ENCODE measurements at places on chromosomes 7 and 10.

- DNase-seq: no peak
Observed at GRCh38 chr10:76310588-76311080, 879.2 kb downstream of the LRMDA start.

DNA sequence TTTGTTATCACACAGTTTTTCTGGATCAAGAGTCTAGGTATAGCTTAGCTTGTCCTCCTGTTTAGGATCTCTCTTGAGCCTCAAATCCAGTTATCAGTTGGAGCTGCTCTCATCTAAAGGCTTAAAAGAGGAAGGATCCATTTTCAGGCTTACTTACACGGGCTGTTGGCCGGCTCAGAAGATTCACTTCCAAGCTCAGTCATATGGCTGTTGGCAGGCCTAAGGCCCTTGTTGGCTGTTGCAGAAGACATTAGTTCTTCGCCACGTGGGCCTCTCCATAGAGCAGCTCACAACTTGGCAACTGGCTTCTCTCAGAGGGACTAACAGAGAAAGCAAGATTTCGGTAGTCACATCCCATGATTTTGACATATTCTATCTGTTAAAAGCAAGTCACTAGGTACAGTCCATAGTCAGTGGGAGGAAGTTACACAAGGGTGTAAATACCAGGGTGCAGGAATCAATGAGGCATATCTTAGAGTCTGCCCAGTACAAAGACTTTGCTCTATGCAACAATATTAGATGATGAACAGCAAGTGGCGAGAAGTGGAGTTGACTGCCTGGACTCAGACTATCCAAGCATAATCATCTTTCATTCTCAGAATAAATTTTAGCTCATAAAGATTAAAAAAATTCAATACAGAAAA is 280.1 kb upstream of the MBL2 start:
- DNase-seq: no peak

- DNase-seq: no peak
Observed at GRCh38 chr10:17821893-17822292, 12.7 kb downstream of the MRC1 start.

DNA sequence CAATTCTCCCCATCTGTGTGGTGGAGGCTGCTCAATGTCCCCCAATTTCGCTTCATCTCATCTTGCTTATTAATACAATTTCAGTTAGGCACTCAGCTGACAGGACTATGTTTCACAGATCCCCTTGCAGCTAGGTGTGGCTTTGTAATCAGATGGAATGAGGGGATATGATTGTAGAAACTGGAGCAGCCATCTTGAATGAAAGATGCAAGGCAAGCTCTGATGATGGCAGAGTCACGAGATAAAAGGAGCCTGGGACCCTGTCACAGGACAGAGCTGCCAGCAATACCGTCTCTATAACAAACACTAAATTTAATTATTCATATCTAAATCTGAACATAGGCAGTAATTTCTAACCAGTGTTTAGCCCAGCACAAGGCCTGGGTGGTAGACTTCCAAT is 991 bp upstream of the DLD start:
- no peak for DNase-seq

DNA sequence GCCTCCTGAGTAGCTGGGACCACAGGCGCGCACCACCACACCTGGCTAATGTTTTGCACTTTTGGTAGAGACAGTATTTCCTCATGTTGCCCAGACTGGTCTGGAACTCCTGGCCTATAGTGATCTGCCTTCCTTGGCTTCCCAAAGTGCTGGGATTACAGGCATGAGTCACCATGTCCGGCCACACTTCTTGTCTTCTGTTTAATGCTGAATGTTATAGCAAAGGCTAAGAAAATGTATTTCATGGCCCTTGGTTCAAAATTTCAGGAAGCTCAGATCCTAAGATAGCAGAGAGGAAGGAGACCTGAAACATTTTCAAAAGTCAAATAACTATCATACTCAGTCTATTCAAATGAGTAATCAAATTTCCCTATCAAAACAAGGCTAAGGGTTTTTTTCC is 229.6 kb downstream of the BAMBI start:
- no peak for DNase-seq

DNA sequence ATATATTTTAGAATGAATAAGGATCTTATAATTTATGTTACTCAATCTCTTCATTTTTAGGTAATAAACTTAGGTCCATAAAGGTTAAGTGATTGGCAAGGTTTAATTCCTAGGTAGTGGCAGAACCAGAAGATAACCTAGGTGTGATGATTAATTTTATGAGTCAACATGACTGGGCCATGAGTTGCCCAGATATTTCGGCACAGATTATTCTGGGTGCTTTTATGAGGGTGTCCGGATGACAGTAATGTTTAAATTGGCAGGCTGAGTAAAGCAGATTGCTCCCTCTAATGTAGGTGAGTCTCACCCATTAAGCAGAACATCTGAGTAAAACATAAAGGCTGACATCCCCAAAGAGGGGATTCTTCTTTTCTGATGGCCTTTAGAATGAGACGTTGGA is 1349.3 kb upstream of the CELF2 start:
- no peak for DNase-seq

GRCh38 chr7:134879815-134880475 is 100.5 kb downstream of the CALD1 start:
- DNase-seq: no peak

DNA sequence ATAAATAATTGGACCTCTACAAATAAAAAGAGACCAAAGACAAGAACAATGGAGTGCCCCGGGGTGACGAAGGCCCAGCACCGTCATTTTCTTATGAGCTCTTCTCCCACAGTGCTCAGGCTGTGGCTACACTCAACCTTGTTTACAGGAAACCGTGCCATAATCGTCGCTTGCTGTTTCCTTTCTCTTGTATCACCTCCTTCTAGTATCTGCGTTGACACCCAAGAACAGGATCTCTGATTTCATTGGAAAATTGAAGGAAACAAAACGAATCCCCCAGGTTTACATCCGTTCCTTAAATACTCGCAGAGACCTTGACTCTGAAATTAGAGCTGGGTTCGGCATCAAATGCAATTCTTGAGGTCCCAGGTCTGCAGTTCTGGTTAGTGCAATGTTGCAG is 1.7 kb upstream of the IGFBP3 start:
- DNase-seq: no peak

- no peak for DNase-seq
Observed at GRCh38 chr10:35435824-35436223, 99.5 kb downstream of the CCNY start.

- DNase-seq: no peak
Observed at GRCh38 chr10:48249763-48250351, 24.6 kb downstream of the FRMPD2 start.

GRCh38 chr10:132068431-132069121 is 2.8 kb downstream of the JAKMIP3 start:
- no peak for DNase-seq

DNA sequence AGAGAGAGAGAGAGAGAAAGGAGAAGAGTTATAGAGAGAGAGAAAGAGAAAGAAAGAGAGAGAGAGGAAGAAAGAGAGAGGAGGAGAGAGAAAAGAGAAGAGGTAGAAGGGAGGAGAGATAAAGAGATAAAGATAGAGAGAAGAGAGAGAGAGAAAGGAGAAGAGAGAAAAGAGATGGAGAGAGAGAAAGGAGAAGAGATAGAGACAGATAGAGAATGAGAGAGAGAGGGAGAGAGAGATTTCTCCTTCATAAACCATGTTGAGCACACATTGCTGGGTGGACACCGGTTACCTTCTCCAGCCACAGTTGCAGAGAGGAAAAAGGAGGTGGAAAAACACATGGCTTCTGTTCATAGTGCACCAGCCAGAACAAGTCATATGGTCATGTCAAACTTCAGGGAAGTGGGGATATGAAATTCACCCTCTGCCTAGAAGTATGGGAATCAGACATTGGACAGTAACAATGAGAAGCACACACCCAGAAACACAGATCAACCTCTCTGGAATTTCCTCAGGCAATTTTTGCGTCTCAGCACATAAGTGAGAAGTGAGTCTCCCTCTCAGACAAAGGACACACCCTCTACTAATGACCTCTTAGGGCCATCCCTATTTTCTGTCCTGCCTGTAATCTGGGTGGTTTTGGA is 172.5 kb upstream of the SVIL start:
- DNase-seq: no peak

GRCh38 chr10:100359030-100359432 is 12.0 kb downstream of the SCD start:
- no peak for DNase-seq

DNA sequence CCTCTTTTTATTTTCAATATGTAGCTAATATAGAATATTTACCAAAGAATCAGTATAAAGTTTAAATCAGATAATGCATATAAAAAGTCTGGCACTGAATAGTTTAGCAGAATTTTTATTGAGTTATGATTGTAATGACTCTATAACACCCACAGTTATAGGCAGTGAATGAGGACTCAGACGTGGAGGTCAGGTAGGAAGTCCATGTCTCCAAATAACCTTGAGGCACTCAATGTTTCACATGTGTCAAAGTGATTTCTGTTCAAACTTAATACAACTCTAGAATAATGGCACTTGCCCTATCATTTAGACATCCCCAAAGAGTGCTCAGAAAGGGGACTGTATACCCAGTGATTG is 332.1 kb downstream of the BMPER start:
- no peak for DNase-seq

- DNase-seq: no peak
Observed at GRCh38 chr10:55466806-55467504, 665.9 kb upstream of the PCDH15 start.

DNA sequence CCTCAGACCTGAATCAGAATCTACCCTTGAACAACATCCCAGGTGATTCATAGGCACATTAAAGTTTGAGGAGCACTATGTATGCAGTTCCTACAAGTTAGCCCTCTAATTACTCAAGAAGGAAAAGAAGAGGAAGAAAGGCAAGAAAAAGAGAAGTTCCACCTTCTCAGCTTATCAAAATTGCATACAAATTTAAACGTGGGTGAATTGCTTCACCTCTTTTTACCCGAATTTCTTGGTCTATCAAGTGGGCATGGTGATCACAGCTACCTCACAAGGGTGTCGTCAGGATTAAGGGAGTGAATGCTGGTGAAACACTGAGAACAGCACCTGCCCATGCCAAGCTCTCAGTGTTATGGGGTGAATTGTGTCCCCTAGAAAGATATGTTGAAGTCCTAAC is 43.8 kb upstream of the PAPSS2 start:
- no peak for DNase-seq

GRCh38 chr10:96910488-96911395 is 78.6 kb downstream of the LCOR start:
- no peak for DNase-seq

DNA sequence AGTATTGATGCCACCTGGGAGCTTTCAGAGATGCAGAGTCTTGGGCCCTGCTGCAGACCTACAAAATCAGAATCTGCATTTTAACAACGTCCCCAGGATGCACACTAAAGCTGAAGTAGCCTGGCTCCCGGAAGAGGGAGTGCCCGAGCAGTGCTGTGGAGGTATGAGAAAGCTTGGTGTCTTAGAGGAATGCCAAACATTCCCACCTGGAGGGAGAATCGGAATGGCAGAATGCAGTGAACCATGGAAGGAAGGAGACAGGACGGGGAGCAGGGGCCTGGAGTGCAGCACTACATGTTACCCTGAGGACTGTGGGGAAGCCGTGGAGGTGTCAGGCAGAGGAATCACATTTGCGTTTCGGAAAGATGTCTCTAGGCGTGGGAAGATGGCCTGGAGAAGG is 90.9 kb downstream of the AOAH start:
- DNase-seq: no peak

- no peak for DNase-seq
Observed at GRCh38 chr10:72257051-72257892, 16.5 kb upstream of the DDIT4 start.

DNA sequence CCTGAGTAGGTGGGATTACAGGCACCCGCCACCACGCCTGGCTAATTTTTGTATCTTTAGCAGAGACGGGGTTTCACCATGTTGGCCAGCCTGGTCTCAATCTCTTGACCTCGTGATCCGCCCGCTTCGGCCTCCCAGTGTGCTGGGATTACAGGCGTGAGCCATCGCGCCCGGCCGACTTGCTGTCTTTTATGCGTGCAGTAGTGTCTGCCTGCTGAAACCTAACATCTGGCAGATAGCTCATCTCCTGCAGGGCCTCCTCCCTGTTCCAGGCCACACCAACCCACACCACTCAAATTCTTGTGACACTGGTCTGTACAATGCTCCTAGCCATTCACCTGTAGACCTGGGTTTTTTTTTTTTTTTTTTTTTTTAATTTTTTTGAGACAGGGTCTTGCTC is 41.5 kb downstream of the BAIAP2L1 start:
- no peak for DNase-seq

- DNase-seq: no peak
Observed at GRCh38 chr10:78774999-78775711, 293.6 kb upstream of the ZMIZ1 start.

DNA sequence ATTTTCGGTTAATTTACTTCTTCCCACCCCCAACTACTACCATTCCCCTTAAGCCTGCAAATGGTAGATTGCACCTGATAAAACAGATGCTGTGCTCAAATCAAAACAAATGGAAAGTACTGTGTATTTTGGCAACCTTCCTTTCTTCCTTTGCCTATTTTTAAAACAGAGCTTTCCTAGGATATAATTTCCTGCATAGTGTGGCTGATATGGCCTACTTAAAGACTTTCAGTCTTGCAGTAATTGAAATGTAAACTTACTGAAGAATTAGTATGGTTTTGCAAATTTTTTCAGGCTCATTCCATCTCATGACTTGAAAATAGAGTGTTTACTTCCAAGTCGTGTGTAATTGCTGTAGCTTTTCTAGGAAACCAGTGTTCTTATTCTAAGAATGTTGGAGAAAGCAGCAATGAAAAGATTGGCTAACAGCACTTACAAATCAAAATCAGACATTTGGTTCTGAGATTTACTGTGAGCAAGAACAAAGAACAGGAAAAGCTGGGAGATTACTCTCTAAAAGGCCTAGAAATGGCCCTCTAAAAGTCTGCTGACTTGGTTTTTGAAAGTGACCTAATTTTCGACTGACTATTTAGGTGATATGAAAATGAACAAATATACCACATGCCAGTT is 52.0 kb downstream of the REEP3 start:
- no peak for DNase-seq

- DNase-seq: no peak
Observed at GRCh38 chr10:46283580-46284285, 3.1 kb upstream of the ANTXRL start.

- no peak for DNase-seq
Observed at GRCh38 chr7:144786079-144786478, 49.8 kb downstream of the TPK1 start.

DNA sequence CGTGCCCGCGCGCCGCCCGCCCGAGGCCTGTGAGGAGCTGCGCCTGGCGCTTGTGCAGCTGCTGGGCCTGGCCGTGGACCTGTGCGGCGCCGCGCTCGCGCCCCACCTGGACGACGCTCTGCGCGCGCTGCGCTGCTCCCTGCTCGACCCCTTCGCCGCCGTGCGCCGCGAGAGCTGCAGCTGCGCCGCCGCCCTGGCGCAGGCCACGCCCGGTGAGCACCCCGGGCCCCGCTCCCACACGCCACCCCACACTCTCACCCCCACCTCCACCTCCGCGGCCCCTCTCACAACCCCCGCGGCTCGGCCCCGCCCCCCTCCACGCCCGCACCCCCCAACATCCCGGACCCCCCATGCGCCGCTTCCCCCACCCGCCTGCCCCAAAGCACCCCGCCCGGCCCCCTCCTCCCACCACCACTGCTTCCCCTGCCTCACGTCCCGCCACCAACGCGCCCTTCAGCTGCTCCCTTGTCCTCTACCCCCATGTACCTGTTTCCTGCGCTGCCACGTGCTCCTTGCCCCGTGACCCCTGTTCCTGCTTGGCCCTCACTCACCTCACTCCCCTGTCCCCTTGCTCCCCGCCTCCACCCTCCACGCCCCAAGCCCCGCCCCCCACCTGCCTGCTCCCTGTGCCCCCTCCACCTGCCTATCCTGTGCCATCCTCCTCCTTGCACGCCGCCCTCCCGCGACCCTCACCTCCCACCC is at the start of gene PRKAR1B:
Gene PRKAR1B, minus strand, starts transcription at position 178 of the 702 bp plus-strand sequence. CDS start 15,776 bp downstream, outside the sequence.
- DNase-seq: peak; percentile 21
